Stimulated activated CD4-positive, alpha-beta T cell treated with anti-CD3 and anti-CD28 coated beads, Interleukin-15, amount 100 ng/mL, for 24 hours (primary cell): ENCODE measurements at places on chromosomes 4 and X.

DNA sequence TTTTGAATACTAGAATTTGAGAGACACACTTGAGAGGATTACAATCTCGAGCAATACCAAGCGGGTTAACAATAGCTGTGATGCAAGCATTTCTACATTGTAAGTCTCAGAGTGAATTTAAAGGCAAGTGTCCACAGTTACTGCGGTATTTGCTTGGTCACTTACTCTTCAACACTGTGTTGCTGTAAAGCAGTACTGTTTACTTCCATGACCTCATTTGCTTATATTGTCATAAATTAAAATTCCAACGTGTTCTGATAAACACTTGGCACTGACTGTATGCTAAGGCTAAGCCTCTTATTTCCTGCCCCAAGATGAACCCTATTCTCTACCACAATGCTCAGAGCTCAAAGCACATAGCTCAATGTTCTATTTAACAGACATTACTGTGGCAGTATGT lies 11.1 kb downstream of the EXOC1L start:
- DNase-seq: no peak

GRCh38 chr4:108703370-108703769 lies 53.0 kb downstream of the OSTC start:
- no peak for DNase-seq

DNA sequence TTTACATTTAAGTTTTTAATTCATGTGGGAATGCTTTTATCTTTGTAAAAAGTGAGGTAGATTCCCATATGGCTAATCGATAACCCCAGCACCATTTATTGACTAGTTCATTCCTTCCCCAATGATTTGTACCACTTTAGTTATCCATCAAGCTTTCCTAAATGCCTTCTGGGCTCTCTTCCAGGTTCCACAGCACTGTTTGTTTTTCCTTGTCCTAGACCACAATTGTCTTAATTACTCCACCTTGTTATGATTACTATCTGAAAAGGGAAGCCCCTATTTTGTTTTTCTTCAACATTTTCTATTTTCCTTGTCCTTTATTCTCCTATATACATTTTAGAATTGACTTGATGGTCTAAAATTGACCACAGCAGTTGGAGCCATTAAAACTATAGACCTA lies 48.5 kb upstream of the GPRIN3 start:
- DNase-seq: no peak

- no peak for DNase-seq
Observed at GRCh38 chrX:40041915-40042314, 55.8 kb downstream of the BCOR start.

- no peak for DNase-seq
Observed at GRCh38 chr4:96112631-96113030, 272.7 kb downstream of the PDHA2 start.

- no peak for DNase-seq
Observed at GRCh38 chr4:151321586-151321985, 3.8 kb downstream of the SH3D19 start.

- DNase-seq: peak; percentile 30
Observed at GRCh38 chrX:135384161-135384836, 37.4 kb upstream of the SMIM10L2A start.

GRCh38 chrX:9465380-9466123 lies 694 bp downstream of the TBL1X start:
- DNase-seq: peak; percentile 41

DNA sequence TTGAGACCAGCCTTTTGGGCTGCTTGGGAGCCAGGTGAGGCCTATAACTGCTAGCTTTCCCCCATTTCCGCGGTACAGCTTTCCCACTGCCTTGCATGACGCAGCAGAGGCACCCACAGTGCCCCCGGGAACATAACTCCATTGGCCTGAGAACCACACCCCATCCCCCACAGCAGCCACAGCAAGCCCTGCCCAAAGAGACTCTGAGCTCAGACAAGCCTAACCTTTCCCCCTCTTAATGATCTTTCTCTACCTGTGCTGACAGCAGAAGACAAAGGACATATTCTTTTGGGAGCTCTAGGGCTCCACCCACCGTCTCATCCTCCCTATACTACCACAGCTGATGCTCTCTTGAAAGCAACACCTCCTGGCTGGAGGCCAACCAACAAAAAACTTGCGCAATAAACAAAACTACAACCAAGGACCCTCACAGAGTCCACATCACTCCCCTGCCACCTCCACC lies 114.8 kb downstream of the FANCB start:
- DNase-seq: no peak

DNA sequence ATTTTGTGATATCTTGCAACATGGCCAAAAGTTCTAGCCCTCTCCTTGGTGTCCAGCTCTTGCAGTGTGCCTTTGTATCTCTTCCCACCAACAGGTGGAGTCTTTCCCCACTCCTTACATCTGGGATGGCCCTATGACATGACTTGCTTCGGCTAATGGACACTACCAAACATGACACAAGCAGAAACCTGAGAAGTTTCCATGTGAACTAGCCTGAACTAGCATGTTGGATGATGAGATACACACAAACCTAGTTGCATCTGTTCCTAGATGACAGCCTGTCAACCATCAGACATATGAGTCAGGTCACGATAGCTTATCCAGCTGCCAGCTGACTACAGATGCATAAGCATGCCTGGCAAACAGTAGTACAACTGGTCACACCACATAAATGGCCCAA lies 207.5 kb upstream of the FTHL17 start:
- no peak for DNase-seq

- no peak for DNase-seq
Observed at GRCh38 chr4:158053086-158053485, 119.7 kb downstream of the GASK1B start.

GRCh38 chr4:139458543-139458942 lies 4.6 kb downstream of the RAB33B start:
- DNase-seq: no peak

DNA sequence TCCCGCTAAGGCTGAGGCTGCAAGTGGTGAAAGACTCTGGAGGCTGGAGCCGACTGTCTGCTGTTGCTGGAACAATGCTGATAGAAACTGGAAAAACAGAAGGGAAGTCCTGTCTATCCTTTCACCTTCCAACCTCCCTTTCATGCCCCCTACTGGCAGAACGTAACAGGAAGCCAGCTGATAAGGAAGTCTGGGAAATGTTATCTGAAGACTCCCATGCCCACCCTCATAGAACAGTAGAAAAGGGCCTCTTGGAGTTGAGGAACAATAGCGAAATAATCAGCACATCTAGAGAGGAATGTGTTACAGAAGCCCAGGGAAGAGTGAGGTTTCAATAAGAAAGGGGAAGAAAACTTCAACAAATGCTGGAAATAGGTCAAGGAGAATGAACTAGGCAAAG lies 117.1 kb upstream of the DKK2 start:
- DNase-seq: peak; percentile 1

- no peak for DNase-seq
Observed at GRCh38 chr4:97627750-97628149, 515.5 kb downstream of the STPG2 start.

DNA sequence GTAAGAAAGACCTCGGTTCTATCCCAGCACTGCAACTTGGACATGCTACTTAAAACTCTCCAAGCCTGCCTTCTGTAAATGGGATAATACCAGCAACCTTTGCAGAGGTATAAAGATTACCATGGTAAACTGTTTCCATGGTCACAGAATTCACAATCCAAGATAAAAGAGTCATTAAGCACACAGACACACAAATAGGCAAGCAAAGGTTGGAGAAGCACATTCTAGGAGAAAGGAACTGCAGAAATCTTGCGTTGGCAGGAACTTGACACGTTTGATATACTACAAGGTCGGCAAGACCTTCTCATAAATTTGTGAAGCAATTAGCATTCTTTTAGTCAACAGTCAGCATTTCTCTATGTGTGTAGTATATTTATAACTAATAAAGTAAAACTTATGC lies 12.3 kb upstream of the CHRNA9 start:
- no peak for DNase-seq

GRCh38 chr4:1928356-1929239 lies 57.4 kb downstream of the NSD2 start:
- no peak for DNase-seq

GRCh38 chrX:51795136-51795535 lies 51.9 kb downstream of the GSPT2 start:
- DNase-seq: no peak

DNA sequence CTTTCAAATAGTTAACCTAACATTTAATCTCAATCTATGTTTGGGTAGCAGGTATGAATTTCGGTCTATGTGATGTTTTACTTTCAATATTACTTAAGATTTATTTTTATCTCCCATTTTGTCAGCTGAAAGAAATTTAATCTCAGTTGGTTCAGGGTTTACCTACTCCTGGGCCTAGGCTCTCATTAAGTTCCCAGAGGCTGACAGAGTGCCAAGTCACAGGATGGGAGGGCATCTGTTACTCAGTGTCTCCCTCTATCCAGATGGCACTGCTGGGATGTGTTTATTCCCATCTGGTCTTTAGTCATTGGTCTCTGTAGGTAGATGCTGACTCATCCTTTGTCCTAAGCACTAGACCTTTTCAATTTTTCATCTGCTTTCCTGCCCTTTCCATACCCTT lies 129.4 kb upstream of the ARSJ start:
- DNase-seq: no peak

DNA sequence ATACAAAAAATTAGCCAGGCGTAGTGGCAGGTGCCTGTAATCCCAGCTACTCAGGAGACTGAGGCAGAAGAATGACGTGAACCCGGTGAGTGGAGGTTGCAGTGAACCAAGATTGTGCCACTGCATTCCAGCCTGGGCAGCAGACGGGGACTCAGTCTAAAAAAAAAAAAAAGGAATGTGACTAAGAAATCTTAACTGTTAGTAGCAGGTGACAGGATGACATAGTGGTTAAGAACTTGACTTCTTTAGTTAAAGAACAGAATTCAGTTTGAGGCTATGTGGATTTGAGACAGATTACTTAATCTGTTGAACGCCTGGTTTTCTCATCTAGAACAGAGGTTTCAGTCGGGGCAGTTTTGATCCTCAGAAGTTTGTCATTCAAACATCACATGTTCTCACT lies 3.2 kb downstream of the TRMT44 start:
- no peak for DNase-seq

GRCh38 chrX:101595739-101596419 lies 21.9 kb downstream of the ARMCX6 start:
- peak; percentile 14 for DNase-seq

DNA sequence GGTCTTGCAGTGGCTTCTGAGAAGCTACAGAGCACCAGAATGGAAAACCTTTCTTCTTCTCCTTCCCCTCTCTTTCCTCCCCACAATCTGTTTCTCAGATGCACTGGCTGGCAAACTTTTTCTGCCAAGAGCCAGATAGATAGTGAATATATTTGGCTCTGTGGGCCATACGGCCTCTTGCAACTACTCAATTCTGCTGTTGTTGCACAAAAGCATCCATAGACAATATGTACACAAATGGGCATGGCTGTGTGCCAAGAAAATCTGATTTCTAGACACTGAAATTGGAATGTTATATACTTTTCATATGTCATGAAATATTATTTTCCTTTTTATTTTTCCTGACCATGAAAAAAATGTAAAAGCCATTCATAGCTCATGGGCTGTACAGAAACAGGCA lies 3.1 kb downstream of the PHEX start:
- no peak for DNase-seq

GRCh38 chr4:10204401-10205058 lies 87.9 kb upstream of the WDR1 start:
- DNase-seq: no peak

DNA sequence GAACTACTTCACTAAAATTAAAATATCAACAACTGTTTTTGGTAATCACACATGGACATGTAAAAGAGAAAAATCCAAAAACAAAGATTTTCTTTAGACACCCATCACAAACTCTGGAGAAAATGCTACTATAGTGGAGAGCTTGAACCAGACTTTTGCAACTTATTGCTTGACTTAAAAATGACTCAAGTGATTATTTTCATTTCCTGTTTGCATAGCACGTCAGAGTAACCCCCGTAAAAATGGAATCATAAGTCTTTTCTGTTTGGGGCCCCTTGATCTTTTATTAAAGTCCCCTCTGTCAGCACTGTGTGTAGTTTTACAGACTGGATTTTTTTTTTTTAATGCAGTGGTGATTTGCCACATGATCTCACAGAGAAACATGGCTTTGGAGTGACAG lies 79.5 kb downstream of the PRKG2 start:
- DNase-seq: no peak

DNA sequence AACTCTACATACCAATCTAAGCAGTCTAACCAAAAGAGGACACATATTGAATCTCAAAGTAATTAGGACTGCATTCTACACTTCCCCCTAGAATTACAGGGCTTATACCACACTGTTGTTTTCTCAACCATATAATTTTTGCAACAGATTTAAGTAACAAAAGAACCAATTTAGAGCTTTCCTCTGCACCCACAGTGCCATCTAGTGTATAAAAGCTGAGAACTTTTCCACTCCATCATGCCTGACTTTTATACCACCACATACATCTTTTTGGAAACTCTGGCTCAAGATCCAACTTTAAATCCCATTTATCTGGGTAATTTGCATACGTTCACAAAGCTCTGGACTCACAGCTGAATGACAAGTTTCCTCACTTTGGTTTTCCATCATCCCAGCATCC lies 99.5 kb downstream of the EFHC2 start:
- no peak for DNase-seq

DNA sequence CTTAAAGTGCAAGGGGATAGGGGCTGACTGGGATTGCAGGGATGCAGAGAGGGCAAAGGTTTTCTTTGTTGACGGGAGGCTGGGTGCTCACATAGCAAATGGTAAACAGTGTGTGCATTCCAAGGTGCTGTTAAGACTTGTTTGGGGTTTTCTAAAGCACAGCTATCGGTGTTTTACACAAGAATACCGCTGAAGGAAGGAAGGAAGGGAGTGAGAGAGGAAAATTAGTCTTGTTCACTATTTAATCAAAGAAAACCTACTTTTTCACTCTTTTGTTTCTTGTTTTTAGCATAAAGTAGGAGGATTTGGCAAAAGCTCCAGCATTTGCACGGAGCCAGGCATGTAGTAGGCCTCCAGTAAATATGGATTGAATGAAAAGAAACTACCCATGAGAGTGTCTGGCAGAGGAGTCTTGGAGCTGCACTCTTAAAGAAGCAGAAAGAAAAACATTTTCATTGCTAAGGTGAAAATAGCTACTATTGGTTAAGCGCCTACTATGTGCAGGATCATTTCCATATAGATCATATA lies 99.7 kb downstream of the FIP1L1 start:
- no peak for DNase-seq

GRCh38 chr4:156313497-156313896 lies 359.8 kb upstream of the CTSO start:
- no peak for DNase-seq

- DNase-seq: no peak
Observed at GRCh38 chrX:8237718-8238117, 66.7 kb upstream of the VCX2 start.

- no peak for DNase-seq
Observed at GRCh38 chrX:56222473-56223000, 9.6 kb upstream of the KLF8 start.

- no peak for DNase-seq
Observed at GRCh38 chr4:94135701-94136100, 72.0 kb upstream of the SMARCAD1 start.

GRCh38 chr4:6727081-6727942 lies 11.3 kb downstream of the BLOC1S4 start:
- no peak for DNase-seq
